ENCODE measurements at places on chromosomes 7 and 10.
A peak's percentile ranks its signal among the peaks of the same experiment; 100 is the strongest.

- DNase-seq, result peak; percentile 98
Measured at GRCh38 chr7:131235489-131236317, 92.0 kb upstream of the MKLN1 start.

DNA sequence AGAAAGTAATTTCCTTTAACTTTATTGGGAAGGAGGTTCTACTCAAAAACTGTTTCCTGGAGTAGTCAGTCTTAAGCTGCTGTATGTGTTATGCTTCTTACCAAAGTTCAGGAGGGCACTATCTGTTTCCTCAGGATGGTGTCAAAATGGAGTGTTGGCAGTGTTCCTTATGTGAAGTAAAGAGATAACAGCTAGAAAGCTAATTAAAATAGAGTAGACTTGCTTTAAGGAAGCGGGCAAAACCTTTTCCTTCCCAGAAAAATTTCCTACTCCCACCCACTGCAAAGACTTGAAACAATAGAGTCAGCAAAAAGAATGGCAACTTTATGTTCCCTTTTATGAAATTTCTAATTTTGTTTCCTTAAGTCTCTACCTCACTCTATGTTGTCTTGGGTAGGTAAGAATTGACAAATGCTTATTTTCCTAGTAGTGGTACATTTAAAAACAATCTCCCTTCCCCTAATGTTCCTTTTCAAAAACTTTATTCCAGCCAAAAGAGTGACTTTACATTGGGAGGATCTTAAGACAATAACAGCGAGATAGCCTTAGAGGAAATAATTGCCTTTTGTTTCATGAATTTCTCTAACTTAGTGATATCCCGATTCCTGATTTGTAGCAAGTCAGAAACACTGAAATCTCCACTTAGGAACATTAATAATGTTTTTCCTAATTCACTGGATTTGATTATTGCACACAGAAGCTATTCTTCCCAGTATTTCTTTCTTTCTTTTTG, 26.5 kb upstream of the ENTPD1 start:
- DNase-seq, result peak; percentile 89

GRCh38 chr10:25982107-25982506, 48.1 kb downstream of the MYO3A start:
- DNase-seq, result no peak

- no peak for DNase-seq
Measured at GRCh38 chr7:90540406-90540805, 55.7 kb upstream of the CDK14 start.

- no peak for DNase-seq
Measured at GRCh38 chr10:104170610-104171254, 48.8 kb downstream of the SFR1 start.

GRCh38 chr10:6299234-6299633, 96.5 kb downstream of the PFKFB3 start:
- DNase-seq, result no peak

DNA sequence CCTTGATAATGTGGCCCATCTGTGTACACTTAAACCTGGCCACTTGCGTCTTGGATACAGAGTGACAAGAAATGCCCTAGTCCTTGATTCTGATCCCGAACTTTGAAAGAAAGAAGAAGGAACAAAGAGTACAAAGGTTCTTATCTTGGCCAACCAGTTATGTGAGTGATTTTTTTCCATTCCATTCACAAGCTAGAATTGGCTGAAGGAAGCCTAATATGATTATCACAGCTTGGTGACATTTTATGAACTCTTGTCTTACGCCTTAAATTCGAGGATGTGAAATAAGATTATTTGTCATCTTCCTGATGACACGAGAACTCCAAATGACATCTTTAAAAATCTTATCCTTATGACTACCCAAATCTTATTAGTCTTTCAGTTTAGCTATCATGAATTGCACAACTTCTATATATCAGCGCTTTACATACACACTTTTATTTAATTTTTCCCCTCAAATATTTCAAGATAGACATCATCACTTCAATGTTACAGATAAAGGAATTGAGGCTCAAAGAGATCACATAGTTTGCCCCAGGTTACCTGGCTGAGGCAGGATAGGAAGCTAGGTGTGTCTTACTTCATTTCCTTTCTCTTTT, 13.0 kb upstream of the SP4 start:
- no peak for DNase-seq

GRCh38 chr7:116122972-116123595, 87.3 kb upstream of the TES start:
- DNase-seq, result peak; percentile 73

GRCh38 chr10:42996588-42996987, 80.3 kb upstream of the RET start:
- DNase-seq, result no peak

DNA sequence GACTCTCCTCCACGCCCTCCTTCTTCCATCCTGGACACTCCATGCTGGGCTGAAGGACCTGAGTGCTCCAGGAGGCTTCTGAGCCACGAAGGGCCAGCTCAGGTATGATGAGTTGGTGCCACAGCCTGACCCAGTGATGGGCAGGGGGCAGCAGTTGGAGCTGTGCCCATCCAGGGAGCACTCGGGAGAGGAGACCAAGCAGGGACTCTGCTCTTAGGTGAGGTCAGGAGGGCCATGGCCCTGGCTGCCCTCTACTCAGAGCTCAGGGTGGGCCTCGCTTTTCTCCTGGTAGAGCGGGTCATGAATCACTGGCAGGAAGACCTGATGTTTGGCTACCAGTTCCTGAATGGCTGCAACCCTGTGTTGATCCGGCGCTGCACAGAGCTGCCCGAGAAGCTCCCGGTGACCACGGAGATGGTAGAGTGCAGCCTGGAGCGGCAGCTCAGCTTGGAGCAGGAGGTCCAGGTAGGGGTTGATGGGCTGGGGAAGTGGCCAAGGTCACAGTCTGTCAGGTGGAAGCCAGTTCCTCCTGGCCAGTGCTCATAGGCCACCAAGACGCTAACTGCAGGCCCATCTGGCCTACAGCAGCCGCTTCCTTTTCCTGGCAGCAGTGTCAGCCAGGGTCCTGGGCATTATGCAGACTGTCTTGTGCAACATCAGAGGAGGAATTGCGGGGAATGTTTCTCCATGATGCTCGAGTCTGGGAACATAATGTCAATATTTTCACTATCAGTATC, 50.8 kb downstream of the ALOX5 start:
- peak; percentile 64 for DNase-seq

GRCh38 chr7:42833411-42833810, 78.5 kb downstream of the C7orf25 start:
- DNase-seq, result no peak

DNA sequence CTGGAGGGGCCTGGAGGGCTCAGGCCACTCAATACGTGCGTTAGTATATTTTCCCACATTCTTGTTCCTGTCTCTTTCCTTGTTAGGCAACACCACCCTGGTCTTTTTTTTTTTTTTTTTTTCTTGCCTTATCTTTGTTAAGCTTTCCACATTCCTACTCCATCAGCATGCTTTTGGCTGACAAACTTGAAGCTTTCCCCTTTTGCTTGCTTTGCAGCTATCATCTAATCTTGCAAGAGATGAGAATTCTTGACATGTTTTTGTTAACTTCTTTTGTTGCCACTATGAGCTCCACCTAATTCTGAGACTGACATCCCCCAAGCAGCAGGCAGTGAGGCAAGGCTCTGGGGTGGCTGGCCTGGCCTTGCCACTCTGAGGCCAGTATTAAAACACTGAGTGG, 52.5 kb upstream of the NRP1 start:
- DNase-seq, result no peak

- DNase-seq, result no peak
Measured at GRCh38 chr10:2610946-2611345, 456.4 kb upstream of the PFKP start.

GRCh38 chr10:130634816-130635215, 498.6 kb downstream of the GLRX3 start:
- no peak for DNase-seq

GRCh38 chr7:148708026-148708885, 9.6 kb downstream of the CUL1 start:
- no peak for DNase-seq

DNA sequence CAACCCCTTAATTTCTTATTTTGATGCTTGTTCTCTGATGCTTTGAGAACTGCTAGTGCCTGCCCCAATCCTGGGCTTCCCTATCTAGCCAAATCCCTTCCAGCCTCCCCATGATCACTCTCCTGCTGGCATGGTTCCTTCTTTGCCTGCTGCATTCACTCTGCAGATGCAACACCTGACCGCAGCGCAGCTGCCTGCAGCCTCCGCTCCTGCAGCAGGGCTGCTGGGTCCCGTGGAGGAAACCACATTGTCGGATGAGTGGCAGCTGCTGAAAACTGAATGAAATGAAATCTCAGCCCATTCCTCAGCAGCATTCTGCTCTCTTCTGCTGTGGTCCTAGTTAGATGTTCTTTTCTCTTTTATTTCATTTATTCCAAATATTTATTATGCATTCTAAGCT, 320.3 kb downstream of the CCDC3 start:
- no peak for DNase-seq

GRCh38 chr7:83872501-83872900, 223.6 kb upstream of the SEMA3E start:
- DNase-seq, result no peak

DNA sequence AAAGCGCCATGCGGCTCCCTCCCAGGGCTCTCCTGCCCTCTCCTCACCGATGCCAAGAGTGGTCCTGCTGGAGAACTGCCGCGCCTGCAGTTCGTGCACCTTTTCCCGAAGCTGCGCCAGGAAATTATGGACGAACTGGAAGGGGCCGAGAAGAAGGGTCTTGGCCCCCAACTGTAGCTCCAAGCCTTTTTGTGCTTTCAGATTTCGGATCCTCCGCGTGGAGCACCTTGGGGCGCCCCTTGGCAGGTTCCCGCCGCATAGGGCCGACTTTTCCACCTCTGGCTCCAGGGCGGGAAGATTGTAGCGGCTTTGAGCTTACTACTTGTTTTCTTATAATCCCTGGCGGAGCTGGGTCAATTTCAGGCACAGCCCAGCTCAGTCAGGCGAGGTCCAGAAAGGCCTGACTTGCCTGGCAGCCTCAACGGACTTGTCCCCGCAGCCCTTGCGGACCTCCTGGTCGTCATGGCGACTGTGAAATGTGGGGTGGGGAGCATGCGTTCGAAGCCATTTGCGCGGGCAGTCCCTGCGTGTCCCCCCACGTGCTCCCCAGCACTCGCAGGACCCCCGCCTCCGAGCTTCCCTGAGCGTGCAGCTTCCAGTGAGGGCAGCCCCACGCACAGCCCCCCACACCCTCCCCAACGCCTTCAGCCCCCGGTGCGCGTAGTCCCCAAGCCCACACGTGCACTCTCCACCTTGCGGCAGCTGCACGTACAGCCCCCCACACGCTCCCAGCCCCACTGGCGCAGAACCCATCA, 129.9 kb downstream of the KBTBD2 start:
- DNase-seq, result peak; percentile 26

DNA sequence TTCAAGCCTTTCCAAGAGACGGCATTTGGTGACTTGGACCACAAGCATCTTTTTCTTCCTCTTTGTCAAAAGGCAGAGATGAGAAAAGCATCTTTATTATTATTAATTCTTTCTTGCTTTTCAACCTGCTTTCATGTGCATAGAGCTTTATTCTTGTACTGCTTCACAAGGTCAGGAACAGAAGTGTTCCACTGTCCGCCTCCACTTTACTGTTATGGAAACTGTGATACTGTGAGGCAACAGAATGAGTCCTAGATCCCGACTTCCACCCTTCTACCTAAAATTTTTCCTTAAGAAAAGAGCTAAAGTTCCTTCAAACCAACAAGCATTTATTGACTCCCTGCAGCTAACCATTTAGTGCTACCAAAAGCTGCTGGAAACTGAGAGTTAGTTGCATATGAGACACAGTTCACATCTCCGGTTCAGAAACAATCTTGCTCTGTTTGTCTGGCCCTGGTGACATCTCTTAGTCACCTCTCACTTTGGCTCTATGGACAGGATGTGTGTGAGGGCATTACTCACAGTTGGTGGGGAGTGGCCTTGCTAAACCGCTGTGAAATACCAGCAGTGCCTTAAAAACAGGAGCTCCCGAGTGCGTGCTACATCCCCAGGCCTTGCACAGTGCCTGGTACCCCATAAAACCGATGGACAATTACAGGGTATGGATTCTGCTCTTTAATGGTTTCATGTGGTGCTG, 77.1 kb upstream of the TRIL start:
- peak; percentile 92 for DNase-seq

DNA sequence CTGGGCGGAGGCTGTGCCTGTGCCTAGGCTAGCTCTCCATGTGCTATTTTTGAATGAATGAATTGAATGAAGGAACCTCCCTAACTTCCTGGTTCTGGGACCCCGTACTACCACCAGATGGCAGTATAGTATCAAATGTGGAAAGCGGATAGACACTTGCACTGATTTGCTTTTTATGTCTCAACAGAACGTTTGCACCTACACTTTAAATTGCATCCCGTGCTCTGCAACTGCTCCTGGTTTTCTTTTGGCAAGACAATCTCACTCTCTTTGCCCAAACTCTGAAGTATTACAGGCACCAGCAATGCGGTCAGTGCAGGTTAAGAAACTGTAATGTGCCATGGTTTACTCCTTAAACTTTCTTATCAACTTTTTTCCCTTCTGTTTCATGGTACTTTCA, 6.5 kb downstream of the FZD8 start:
- DNase-seq, result peak; percentile 81

DNA sequence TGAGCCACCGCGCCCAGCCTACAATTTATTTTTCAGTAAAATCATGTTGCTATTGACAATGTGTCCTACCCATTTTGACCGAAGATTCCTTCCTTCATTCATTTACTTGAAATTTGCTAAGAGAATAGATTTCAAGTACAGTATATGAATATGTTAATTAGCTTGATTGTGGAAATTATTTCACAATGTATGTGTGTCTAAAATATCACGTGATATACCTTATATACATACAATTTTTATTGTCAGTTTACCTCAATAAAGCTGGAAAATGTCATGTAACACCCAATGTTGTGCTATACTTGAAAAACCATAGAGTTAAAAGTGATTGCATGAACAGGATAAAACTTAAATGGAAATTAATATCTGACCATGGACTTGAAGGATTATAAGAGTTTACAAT, 521.7 kb upstream of the ANKRD30A start:
- no peak for DNase-seq

GRCh38 chr7:157854066-157854891, 517.5 kb downstream of the DNAJB6 start:
- no peak for DNase-seq

- peak; percentile 11 for DNase-seq
Measured at GRCh38 chr10:110244550-110244949, 37.1 kb downstream of the MXI1 start.

GRCh38 chr7:29853072-29853471, 46.8 kb downstream of the WIPF3 start:
- no peak for DNase-seq

DNA sequence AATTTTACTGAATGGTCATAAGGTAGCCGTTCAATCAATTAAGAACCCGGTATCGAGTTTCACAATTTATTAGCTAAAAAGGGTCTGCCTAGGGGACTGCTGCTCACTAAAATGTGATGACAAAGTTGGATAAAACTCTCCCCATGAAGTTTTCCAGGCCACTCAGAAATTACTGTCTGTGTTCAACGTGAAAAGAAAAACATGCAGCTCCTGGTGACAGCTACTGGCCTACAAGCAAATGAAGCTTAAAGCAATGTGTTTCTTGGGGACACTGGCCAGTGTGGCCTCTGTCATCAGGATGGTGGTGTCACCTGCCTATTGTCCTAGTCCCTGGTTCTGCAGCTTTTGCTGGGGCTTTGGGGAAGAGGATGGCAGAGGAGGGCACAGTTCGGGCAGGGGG, 222.6 kb downstream of the WDR11 start:
- no peak for DNase-seq

- no peak for DNase-seq
Measured at GRCh38 chr7:39360038-39360437, 206.2 kb upstream of the YAE1 start.

GRCh38 chr7:155469-155900, 36.9 kb upstream of the FAM20C start:
- DNase-seq, result no peak

- DNase-seq, result no peak
Measured at GRCh38 chr10:116980041-116980440, 24.9 kb downstream of the SHTN1 start.

GRCh38 chr10:108598831-108599230, 1324.5 kb downstream of the XPNPEP1 start:
- no peak for DNase-seq
